Activated naive CD4-positive, alpha-beta T cell treated with anti-CD3 and anti-CD28 coated beads, Interleukin-2, amount 10 ng/mL, durations not matched to agents 7 days and 5 days (primary cell): ENCODE measurements at places on chromosomes 16 and 17.

- no peak for DNase-seq
Observed at GRCh38 chr16:81843683-81844082, 64.6 kb downstream of the PLCG2 start.

- no peak for DNase-seq
Observed at GRCh38 chr17:15023589-15024336, 241.4 kb downstream of the PMP22 start.

- DNase-seq, result no peak
Observed at GRCh38 chr17:72422204-72422504, 301.3 kb downstream of the SOX9 start.

DNA sequence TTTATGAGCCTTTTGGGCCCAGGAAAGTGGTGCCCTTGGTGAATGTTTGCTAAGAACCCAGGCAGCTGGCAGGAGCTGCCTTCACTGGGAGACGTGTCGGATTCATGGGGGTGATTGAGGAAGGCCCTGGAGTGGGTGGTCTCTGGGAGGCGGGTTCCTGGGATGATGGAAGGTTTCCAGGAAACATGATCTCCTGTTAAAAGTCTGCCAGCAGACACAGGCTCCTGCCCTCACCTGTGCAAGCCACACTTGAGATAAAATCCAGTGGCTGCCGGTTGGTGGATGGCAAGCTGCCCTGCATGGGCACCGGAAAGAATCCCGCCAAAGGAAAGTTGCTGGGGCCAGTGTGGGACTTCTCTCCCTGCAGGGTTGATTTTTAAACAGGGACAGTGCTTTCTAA, 189.0 kb upstream of the CIBAR2 start:
- no peak for DNase-seq

GRCh38 chr16:52022177-52022576, 524.8 kb downstream of the TOX3 start:
- DNase-seq, result no peak

GRCh38 chr16:20939611-20940010, 39.0 kb downstream of the LYRM1 start:
- no peak for DNase-seq

GRCh38 chr16:50889746-50890145, 147.9 kb downstream of the CYLD start:
- no peak for DNase-seq

GRCh38 chr16:68689921-68690320, 44.8 kb downstream of the CDH3 start:
- DNase-seq, result no peak

GRCh38 chr17:5297245-5297644, 15.2 kb downstream of the RABEP1 start:
- DNase-seq, result no peak

DNA sequence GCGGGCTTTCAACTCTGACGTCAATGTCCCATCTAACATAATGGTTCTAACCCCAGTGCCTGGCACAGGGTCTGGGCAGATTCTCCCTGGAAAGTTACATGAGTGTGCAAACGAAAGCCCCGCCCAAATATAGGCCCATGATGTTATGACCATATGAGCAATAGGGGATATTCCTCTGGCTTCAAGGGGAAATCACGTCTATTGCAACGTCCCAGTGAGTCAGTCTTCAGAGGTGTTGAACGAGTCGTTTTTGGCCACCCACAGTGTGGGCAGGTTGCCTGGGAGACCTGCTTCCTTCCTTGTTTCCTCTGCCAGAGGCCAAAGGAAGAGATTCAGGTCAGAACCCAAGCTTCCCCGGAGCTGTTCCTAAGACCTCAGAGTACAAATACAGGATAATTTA, 30.3 kb downstream of the PIK3R5 start:
- peak; percentile 52 for DNase-seq

- no peak for DNase-seq
Observed at GRCh38 chr16:53913099-53913870, 209.3 kb downstream of the FTO start.

DNA sequence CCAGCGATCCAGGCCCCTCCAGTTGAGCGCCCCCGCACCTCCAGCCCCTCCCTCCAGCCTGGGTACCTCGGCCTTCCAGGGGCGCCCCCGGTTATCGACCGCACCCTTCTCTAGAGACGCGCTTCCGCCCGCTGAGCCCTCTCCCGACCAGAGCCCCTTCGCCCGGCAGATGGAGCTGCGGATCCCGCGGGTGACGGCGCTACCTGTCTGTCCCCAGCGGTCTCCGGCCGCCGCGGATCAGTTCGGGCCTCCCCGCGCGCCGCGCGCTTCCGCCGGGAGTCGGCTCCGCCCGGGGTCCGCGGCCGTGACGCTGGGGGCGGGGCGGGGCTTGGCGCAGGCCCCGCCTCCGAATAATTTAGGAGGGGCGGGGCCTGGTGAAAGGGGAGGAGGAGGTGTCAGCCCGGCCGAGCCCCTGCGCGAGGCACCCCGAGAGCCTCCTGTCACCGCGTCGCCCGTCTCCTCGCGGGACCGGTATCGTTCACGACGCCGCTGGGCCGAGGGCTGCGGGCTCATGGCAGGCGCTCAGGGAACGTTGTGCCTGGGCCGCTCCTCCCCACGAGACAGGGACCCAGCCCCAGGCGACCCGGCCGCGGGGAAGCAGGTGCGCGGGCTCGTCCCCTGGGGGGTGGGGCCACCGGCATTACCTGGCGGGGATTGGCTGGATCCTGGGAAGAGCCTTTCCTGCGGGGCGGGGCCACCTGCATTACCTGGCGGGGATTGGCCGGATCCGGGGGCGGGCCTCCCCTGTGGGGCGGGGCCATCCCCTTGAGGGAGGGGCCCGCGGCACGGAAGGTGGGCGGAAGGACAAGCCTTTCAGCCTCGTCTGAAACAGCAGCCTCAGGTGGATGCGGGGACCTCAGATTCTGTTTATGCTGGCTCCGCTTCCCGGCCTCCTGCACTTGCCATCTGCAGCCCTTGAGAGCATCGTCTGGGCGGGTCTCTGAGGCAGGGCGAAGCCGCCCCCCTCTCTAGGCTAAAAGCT, at the start of gene SPATA2L:
Gene SPATA2L (minus strand): TSS at position 281 of the 982 bp plus-strand sequence. CDS start 473 bp downstream, outside the sequence.
- peak; percentile 98 for DNase-seq

DNA sequence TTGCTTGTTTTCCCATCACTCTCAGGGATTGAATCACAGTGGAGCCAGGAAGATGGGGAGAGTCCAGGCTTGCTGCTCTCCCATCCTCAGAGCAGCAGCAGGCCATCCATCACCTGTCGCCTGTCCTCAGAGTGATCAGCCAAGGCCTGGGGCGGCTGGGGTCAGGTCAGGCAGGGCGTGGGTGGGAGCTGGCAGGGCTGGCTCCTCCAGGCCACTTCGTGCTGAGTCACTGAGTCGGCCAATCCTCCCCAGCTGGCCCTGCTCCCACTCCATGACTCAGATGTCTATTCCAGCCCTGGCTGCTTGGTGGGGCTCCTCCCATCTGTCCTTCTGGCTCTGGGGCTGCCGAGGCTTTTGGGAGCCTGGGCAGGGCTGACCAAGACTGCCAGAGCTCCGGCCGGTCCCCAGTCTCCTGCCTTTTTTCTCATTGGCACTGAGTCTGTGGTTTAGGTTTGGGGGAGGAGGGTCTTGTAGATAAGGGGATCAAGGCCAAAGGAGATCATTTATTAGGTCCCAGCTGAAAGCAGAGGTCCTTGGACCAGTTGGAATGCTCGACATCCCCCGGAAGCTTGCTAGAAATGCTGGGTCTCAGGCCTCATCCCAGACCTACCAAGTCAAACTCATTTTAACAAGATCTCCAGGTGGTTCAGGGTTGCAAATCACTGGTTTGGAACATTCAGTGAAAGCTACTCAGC, 72.7 kb downstream of the ABCC1 start:
- no peak for DNase-seq

DNA sequence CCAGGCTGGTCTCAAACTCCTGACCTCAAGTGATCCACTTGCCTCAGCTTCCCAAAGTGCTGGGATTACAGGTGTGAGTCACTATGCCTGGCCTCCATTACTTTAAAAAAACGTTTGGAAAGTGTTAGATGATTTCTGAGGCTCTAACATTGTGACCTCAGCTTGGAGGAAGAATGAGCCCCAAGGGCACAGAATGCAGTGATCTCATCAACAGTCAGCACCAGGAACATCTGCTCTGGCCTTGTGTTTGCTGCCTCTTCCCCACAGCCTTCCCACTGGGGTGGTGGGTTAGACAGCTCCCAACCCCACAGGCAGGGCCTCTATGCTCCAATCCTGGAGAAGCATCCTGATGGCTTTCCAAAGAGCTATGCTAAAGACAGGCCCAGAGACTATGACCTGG, 37.7 kb upstream of the SREBF1 start:
- DNase-seq, result no peak

GRCh38 chr17:69757688-69758430, 317.2 kb upstream of the KCNJ16 start:
- no peak for DNase-seq

- DNase-seq, result no peak
Observed at GRCh38 chr16:86461037-86461436, 49.3 kb upstream of the FOXF1 start.

- no peak for DNase-seq
Observed at GRCh38 chr17:32590974-32591373, 104.2 kb downstream of the CDK5R1 start.

- no peak for DNase-seq
Observed at GRCh38 chr17:50576864-50577263, 16.3 kb downstream of the CACNA1G start.

GRCh38 chr17:64264891-64265290, 1.8 kb upstream of the TEX2 start:
- DNase-seq, result no peak

GRCh38 chr17:18108401-18109312, at the start of gene MYO15A:
Gene MYO15A, plus strand, starts transcription at chr17:18108756. Its CDS starts 10,045 bp downstream, at chr17:18118801.
- no peak for DNase-seq

DNA sequence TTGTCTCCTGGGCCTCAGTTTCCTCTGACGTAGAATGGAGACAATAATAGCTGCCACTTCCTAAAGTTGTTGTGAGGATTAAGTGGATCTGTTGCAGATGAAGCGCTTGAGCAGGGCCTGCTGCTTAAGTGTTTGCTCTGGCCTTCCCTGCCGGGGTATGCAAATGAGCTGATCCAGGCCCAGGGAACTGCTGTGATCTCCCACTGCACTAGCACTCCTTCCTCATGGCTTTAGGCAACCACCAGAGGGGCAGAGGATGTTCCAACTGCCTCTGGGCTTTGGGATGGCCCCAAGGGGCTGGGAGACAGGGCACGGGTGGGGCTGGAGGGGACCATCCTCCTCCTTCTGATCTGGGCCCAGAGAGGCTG, 6.2 kb downstream of the SBK1 start:
- DNase-seq, result no peak

DNA sequence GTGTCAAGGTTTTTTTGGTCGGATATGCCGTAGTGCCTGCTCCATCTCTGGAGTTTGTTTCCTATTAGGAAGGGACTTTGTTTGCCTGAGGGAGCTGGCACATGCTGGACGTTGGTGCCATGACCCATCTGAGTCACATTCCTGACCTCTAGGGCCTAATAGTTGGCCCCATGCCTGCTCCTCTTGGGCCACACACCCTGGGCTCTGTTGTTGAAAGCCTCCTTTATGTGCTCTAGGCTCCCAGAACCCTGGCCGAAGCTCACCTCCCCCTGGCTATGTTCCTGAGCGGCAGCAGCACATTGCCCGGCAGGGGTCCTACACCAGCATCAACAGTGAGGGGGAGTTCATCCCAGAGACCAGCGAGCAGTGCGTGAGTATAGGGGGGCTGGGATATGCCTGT, 18.4 kb downstream of the LIMD2 start:
- DNase-seq, result no peak

- no peak for DNase-seq
Observed at GRCh38 chr17:33099252-33099651, 107.6 kb downstream of the SPACA3 start.

GRCh38 chr17:58161566-58161965, 5.2 kb upstream of the OR4D2 start:
- no peak for DNase-seq

DNA sequence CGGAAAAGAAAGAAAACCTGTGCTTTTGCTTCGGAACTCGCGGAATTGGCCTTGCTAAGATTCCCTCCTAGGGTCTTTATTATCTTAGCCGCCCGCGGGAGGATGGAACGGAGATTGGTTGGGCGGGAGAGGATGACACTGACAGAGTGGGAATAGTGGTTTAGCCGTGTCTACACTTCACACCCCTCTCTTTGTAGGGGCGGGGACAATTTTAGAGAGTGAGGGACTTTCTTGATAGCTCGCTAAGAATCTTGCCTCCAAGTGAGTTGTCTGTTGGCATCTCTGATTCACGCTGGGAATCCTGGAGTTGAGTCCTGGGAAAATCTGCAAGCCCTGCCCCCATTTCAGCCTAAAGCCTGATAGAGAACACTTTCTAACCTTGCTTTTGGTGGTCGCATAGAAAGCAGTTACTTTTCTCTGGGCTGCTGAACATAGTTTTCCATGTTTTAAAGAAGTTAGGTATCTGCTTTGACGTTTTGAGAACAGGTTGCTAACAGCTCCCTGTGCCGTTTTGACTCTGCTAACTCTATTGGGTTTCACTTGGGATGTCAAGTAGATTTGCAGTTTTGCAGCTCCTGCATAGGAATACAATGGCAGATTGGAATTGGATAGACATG, 697 bp downstream of the NOL11 start:
- no peak for DNase-seq

DNA sequence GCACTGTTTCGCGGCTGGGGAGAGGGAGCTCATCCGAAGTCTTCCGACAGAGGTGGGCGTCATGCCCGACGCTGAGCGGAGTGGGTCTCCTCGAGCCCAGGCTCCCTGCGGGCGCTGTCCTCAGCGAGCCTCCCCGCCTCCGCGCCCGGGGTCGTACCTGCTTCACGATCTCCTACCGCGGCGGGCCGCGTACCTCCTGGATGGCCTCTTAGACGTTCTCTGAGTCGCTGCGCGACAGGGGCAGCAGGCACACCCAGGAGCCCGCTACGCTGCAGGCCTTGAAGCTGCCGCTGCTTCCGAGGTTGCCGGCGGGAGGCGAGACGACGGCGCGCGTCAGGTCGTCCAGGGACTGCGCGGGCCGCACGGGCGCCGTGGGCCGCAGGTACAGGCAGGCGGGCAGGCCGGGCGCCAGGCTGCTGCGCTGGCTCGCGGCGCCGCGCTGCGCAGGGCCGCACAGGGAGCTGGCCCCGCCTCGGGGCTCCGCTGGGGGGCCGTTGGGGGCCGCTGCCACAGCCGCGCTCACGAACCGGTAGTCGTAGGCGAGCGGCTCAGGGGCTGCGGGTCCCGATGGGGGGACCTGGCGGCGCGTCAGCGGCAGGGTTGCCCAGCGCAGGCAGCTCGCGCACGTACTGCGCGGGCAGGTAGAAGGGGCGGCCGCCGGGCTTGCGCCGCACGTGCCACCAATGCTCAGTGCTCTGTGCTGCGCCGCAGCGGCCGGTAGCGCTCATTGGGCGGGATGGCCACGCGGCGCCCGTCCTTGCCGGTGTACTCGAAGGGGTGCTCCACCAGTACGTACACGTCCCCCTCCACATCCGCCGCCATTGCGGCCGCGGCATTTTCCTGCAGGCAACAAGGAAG, 116.4 kb upstream of the SMURF2 start:
- DNase-seq, result no peak

- no peak for DNase-seq
Observed at GRCh38 chr16:73945631-73946030, 351.0 kb upstream of the PSMD7 start.

DNA sequence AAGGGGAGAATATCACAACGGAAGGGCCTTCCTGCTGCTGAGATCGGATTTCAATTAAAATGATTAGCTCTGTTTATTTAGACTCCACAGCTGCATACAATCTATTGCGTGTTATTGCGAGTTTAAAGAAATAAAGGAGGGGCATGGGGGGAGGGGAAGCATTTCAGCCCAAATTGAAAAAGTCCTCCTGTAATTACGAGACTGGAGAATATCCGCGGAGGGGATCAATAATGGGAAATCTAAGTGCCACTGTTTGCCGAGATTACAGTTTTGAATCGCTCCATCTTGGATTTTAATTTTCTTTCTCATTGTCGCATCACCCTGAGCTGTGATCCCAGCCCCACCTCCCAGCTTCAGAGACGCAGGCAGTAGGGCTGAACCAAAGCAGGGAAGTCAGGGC, 15.7 kb upstream of the RPL38 start:
- no peak for DNase-seq
